ENCODE measurements at places on chromosomes 4 and X.

GRCh38 chr4:2095236-2096072, 36.3 kb downstream of the NAT8L start:
- DNase-seq = no peak

DNA sequence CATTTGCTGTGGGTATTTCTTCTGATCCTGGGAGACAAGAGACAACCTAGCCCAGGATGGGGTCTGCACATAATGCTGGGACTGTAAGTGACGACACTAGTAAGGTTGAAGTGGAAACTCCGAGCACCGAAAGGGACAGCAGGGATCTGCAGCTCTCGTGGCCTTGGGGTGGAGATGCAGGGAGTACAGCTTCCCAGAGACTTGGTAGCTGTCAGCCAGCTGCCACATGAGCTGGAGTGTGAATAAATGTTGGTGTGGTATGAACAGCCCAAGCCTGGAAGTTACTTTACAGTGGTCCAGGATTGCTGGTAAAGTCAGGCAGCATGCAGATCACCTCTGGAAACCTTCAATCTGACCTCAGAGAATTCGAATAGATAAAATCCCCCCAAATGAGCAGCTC, 97.6 kb downstream of the FAM193A start:
- DNase-seq = no peak

DNA sequence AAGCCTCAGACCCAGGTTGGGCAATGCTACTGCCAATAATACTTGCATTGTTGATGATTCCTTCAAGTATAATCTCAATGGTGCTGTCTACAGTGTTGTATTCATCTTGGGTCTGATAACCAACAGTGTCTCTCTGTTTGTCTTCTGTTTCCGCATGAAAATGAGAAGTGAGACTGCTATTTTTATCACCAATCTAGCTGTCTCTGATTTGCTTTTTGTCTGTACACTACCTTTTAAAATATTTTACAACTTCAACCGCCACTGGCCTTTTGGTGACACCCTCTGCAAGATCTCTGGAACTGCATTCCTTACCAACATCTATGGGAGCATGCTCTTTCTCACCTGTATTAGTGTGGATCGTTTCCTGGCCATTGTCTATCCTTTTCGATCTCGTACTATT, 7.4 kb downstream of the LPAR4 start:
- DNase-seq = no peak

DNA sequence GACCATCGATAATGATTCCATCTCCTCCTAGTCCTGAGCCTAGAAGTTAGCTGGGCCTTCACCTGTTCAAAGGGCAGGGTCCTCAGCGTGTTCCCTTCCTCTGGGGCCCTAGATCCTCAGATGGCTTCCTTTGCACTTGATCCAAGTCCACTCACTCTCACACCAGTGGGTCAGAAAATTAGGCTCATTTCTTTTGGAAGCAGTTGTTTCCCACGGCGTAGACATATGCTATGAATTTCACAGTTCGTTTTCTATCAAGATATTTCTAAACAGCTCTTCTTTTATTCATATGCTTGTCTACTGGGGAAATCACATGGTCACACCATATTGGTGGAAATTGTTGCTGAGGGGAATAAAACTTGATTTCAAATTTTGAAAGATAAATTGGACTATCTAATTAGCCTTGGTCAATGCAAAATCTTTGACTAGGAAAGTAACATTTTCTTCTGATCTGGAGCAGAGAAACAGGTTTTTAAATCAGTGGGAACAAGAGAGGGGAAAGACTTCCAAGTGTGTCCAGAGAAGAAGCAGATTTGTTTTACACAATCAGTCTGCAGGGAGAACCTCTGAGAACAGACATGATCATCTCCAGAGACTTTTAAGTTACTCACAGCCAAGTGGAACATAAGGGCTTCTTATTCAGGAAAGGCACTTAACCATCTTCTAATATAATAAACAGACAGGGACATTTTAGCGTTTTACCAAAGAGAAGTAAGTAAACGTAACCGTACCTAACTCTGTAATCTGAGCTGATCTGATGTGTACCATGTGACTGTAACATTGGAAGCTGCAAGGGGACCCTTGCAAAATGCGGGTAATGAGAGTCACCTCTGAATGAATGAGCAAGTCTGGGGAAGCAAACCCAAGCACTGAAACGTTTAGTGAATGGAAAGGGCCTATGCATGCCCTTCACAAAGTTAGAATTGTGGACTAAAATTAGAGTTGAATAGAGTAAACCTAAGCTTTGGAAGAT, 455.7 kb upstream of the FAT1 start:
- DNase-seq = no peak

- DNase-seq = no peak
These were observed 18.8 kb upstream of the TMSB4X start for GRCh38 chrX:12955882-12956703.

GRCh38 chrX:27085346-27085745, 377.8 kb downstream of the PPP4R3C start:
- no peak for DNase-seq

DNA sequence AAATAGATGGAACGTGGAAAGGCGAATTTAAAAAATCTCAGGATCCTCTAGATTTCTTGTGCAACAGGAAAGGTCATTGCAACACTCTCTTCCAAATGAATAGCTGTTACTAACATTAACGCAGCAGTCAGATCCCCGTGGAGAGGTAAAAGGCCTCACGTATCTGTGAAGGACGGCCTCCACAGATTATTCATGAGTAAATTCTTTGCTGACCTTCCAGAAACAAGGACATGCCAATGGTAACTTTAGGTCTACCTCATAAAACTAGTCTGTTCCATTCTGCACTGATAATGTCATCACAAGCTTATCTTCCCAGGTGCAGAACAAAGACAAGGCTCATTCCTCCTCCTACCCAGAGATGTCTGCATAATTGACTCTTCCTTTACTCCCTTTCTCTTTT, 16.1 kb upstream of the REPS2 start:
- no peak for DNase-seq

DNA sequence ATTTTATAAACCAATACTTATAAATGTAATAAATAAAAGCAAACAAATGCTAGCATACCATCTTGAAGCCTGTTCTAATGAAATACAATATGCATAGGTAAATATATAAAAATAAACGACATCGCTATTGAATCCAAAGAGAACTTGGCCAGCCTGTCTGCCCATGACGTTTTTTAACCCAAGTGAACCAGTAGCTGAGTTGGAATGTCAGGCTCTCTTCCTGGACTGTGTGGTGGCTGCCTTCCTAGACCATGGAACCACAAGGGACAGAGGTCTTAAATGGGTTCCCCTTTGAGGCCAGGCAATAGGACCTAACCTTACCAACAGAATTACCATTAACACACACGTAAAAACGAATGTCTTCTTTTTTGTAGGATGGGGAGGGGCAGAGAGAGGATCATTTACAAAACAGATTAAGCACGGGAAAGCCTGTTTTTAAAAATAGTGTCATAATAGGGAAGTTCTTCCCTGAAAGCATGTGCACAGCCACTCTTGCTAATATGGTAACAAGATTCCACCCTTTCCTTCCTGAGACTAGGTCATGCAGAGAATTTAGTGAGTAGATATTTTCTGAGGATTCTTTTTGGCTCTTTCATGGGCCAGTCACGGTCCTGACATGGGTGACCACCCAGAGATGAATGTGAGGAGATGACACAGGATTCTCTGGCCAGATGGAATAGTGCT, 69.4 kb upstream of the ACSL1 start:
- no peak for DNase-seq

GRCh38 chrX:69238114-69238886, 73.0 kb upstream of the PJA1 start:
- no peak for DNase-seq

- DNase-seq = no peak
These were observed 6.1 kb downstream of the HOPX start for GRCh38 chr4:56674984-56675383.

DNA sequence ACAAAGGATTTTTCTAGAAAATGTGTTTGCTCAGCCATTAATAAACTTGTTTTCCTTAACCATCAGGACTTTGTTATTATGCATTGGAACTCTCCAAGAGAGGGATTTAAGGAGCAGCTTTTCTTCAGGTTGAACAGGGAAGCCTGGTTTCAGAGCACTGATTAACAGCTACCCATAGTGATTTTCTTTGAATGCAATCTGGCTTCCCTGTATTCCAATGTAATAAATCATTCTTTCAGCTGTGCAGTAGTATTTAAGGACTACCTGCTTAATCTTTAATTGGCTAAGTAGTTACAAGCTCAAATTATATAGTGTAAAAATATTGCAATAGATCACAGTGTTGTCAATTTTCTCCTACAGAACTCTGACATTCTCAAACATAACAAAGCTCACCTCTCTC, 77.5 kb downstream of the TMEM156 start:
- no peak for DNase-seq

DNA sequence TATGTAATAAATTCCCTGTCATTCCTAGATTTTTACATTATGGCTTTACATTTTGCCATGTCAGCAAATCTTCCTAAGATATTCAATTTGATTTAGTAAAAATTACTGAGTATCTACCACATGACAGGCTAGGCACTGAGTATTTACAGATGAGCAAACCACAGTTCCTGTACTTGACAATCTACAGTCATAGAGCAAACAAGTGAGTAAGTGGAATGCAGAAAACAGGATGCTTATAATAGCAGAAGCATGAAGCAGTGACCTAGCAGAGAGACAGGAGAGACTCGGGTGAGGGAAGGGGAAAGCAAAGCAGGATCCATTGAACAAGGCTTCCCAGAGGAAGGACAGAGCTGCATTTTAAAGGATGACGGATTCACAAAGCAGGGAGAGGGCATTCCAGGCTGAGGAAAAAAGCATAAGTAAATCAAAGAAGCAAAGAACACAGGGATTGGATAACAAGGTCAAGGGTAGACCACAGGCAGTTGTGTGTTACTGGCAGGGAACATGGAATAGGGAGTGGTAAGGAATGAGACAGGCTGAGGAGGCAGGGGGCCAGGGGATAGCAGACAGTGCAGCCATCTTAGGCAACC, 124.7 kb upstream of the C1QTNF7 start:
- DNase-seq = no peak

- no peak for DNase-seq
These were observed 37.2 kb upstream of the MGST2 start for GRCh38 chr4:139628184-139629012.

DNA sequence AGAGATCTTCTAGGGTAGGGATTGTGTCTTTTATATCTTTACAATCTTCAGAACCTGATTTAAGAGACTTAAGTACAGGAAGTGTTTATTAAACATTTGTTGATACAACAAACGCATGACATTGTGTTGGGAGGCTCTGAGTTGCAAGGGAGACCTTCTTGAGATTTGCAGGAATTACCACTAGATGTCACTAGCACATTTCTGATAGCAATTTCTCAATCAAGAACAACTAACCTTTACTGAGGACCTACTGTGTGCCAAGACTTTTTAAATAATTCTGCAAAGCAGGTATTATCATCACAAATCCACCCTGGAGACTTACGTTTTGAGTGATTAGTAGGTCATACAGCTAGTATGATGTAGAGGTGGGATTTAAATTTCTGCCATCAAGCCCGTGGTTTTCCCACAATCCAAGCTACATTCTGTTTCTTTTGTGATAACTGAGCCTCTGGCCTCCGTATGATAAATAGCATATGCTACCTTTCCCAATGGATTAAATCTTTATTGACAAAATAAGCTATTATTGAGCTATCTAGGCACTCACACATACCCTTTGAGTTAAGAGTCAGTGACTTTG, 986.0 kb downstream of the CCSER1 start:
- no peak for DNase-seq

DNA sequence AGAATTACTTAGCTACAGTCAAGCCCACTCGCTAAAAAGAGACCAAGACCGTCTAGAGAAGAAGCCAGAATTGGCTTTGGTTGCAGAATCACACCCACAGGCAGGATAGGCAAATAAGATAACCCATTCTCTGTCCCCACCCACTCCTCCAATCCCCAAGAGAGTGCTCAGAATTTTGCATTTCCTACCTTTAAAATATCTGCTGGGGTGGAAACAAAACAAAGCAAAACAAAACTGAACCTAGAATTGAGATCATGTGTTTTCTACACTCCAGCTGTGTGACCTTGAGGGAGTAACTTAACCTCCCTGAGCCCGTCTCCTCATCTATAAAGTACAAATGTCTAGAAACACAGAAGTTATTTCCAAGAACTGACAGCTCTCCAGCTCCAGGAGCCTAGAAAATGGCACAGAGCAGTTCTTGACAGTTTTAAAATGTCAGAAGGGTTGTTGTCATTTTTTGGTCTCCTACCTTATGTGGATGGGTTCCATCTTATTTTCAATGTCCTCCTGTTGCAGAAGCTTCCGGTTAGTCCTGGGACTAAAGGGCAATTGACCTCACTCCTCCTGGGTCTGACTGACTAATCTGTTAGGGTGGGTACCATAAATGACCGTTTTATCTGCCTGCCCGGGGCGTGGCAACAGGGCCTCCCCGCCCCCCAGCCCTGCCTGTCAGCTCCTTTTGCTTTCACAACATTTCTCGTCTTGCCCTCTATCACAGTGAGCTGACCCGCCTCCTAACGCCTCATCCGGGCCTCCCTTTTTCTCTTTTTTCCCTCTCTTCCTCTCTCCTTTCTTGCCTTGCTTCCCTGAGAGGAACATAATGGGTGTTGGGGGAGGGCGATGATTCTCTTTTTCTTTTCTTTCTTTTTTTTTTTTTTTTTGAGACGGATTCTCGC, 114.0 kb downstream of the RBM47 start:
- no peak for DNase-seq

DNA sequence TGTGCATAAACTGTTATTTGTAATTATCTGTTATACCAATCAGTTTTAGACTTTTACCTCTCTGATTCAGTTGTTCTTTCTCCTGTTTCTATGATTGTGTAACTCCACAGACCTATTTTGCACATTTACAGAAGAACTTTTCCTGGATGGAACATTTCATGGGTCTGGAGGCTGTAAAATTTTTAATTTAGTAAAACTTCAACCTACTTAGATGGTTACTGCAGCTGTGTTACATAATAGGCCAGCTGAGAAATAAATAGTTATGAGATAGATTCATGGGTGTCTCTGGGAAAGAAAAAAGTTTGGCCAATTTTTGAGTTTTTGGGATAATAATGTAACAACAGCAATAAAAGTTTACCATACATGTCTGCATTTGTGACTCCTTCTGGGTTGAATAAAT, 253.5 kb downstream of the ARHGAP24 start:
- no peak for DNase-seq

DNA sequence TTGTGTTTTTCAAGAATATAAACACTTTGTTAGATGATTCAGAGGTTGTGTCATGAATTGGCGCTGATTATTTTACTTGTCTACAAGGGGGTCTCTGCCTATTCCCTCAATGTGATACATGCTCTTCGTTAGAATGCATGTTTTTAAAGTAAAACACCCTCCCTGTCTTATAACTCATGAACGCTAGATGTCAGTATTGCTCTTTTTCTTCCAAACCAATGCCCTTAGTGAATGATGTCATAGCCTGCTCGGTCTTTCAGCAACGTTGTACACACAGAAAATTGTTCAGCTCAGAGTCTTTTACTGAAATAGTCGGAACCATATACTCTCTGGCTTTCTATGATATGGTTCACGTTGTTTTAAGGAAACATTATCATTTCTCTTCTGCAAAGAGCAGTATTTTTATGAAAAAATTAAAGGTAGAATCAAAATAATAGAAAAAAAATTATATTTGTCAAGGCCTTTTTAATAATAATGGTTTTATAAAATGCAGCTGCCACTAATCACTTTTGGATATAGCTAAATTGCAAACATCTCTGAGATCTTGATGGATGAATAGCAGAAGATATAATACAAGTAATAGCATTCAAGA, 292.9 kb downstream of the TLL1 start:
- no peak for DNase-seq

All from stimulated activated CD8-positive, alpha-beta memory T cell treated with anti-CD3 and anti-CD28 coated beads, Interleukin-4, amount 100 ng/mL, for 1 hour (primary cell).